ENCODE measurements at places on chromosomes 6 and 20. TPM values are rescaled to one million over a fixed set of nuclear protein-coding genes. Genes with fewer than 3 reads are reported as not detected.

- no peak overlapping the region for H3K4me3 ChIP-seq
- no peak for DNase-seq
- peaks cover 10% of the 10 kb centered on the region for H3K27me3 ChIP-seq
- no peak overlapping the region for H3K27ac ChIP-seq
- H3K4me1 ChIP-seq, result no peaks in the 10 kb centered on the region
- no peaks in the 10 kb centered on the region for H3K36me3 ChIP-seq
These were observed 8.7 kb upstream of the NPBWR2 start for GRCh38 chr20:64116016-64116415.

DNA sequence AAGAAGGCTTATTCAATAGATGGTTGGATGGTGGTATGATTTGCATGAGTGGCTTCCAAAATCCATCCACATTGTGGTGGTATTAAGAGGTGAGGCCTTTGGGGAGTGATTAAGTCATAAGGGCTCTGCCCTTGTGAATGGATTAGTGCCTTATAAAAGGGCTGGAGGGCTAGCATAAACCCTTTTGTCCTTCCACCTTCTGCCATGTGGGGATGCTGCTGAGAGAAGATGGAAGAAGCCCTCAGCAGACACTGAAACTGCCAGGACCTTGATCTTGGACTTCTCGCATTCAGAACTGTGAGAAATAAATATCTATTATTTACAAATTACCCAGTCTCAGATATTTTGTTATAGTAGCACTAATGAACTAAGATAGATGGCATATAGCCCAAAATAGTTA is 27.8 kb upstream of the SRPK1 start:
- H3K4me3 ChIP-seq, result no peak overlapping the region
- no peaks in the 10 kb centered on the region for H3K36me3 ChIP-seq
- no peak overlapping the region for H3K27ac ChIP-seq
- no peaks in the 10 kb centered on the region for H3K4me1 ChIP-seq
- no peak for DNase-seq

GRCh38 chr6:126145351-126145750 is 159.0 kb downstream of the TRMT11 start:
- DNase-seq, result no peak
- no peak overlapping the region for H3K27ac ChIP-seq
- peaks cover 7% of the 10 kb centered on the region for H3K4me1 ChIP-seq
- H3K27me3 ChIP-seq, result no peaks in the 10 kb centered on the region

The HSPA12B gene
- total RNA-seq, result not detected

- H3K4me3 ChIP-seq, result no peak overlapping the region
- H3K27ac ChIP-seq, result no peak overlapping the region
- H3K27me3 ChIP-seq, result no peaks in the 10 kb centered on the region
- DNase-seq, result peak; percentile 16
- H3K36me3 ChIP-seq, result no peaks in the 10 kb centered on the region
These were observed 38.4 kb upstream of the SPTLC3 start for GRCh38 chr20:12970372-12970821.

DNA sequence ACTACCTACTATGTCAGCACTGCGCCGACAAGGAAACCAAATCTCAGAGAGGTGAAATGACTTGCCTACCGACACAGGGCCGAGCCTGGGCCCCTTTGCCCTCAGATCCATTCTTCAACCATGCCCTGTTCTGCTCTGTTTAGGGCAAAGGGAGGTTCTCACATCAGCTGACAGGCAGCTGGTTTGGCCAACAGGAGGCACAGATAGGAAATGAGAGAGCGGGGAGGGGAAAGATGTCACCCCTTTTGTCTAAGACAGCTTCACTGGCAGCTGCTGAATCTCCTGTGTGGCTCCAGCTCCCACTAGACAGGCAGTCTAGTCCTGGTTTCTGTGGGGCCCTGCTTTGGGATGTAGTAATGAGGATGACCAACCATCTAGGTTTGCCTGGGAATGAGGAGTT is 158.7 kb downstream of the TMEM200A start:
- H3K4me1 ChIP-seq, result no peaks in the 10 kb centered on the region
- no peaks in the 10 kb centered on the region for H3K36me3 ChIP-seq
- H3K27ac ChIP-seq, result no peak overlapping the region

The PRDM13 gene
- not detected for total RNA-seq

DNA sequence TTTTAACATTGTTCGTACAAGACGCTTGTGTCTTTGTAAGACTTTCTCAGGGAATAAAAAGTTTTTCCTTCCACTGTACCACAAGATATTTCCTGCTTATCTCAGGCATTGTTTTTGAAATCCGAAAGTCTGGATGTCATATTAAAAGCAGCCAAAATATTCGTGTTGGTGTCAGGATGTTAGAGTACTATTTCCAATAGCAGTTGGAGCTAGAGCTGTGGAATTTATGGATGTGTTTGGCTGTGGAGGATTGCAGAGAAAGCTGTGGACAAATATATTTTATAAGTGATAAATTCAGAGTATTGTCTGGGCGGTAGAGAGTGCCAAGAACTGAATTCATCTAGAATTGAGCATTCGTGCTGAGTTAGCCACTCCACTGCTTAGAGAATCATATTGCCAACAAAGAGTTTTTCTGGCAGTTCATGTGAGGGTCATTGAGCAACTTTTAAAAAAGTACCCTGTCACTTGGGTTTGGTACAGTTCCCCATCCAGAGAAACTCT is 57.7 kb downstream of the ZDHHC14 start:
- H3K4me3 ChIP-seq, result no peak overlapping the region
- H3K27ac ChIP-seq, result no peak overlapping the region
- DNase-seq, result peak; percentile 65

- no peaks in the 10 kb centered on the region for H3K36me3 ChIP-seq
- no peaks in the 10 kb centered on the region for H3K27me3 ChIP-seq
- H3K4me3 ChIP-seq, result no peak overlapping the region
- no peak for DNase-seq
- H3K27ac ChIP-seq, result peak overlapping the region; percentile 56
These were observed 60.8 kb downstream of the OGFRL1 start for GRCh38 chr6:71349395-71349794.

GRCh38 chr6:89385846-89386245 is 26.2 kb downstream of the RRAGD start:
- no peak for DNase-seq
- no peaks in the 10 kb centered on the region for H3K27me3 ChIP-seq
- no peak overlapping the region for H3K4me3 ChIP-seq
- H3K36me3 ChIP-seq, result no peaks in the 10 kb centered on the region

DNA sequence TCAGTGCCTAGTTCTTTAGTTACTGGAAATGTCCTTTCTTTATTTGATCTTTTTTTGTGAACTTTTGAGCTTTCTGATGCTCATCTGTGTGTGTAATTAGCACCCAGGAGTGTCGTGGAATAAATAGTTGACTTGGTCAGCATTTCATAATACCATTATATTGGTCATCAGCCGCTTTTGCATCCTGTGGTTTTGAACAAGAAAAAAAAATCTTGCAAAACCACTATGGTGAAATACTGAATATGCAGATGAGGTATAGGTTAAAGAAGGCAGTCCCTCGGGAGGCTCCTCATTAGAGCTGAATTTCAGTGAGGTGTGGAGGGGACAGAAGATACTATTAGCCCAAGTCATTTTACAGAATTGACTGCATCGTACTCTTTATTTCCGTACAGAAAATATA is 90.1 kb downstream of the FOXO3 start:
- H3K4me3 ChIP-seq, result no peak overlapping the region
- H3K4me1 ChIP-seq, result peaks cover 38% of the 10 kb centered on the region
- H3K36me3 ChIP-seq, result no peaks in the 10 kb centered on the region
- H3K27ac ChIP-seq, result no peak overlapping the region

GRCh38 chr20:11553603-11554002 is 364.1 kb upstream of the BTBD3 start:
- no peak for DNase-seq
- H3K4me3 ChIP-seq, result no peak overlapping the region
- no peaks in the 10 kb centered on the region for H3K27me3 ChIP-seq
- no peak overlapping the region for H3K27ac ChIP-seq
- no peaks in the 10 kb centered on the region for H3K4me1 ChIP-seq

The CCM2L gene
- total RNA-seq, result 0.11 TPM

The ELMO2 gene
- 53.4 TPM for total RNA-seq

The FAM209A gene
- total RNA-seq, result 0.32 TPM

DNA sequence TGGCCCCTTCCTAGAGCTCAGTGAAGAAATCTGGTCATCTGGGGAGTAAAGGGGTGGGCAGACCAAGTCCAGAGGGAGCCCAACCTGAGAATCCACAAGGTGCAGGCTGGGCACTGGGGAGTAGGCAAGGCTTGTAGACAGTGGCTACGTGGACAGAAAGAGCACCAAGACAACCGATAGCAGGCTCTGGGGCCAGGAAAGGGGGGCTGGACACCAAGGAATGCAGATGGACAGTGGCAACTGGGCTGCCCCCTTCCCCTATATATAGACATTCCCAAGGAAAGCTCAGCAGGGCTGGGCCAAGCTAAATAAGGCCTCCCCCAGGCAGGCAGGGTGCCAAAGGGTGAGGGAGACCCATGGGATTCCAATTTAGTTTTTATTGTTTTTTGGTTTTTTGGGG is 1.5 kb upstream of the TNNC2 start:
- no peak overlapping the region for H3K27ac ChIP-seq
- H3K4me1 ChIP-seq, result peaks cover 14% of the 10 kb centered on the region
- no peak overlapping the region for H3K4me3 ChIP-seq
- no peaks in the 10 kb centered on the region for H3K27me3 ChIP-seq
- no peaks in the 10 kb centered on the region for H3K36me3 ChIP-seq
- DNase-seq, result no peak

The BNIP5 gene
- not detected for total RNA-seq

GRCh38 chr20:55160996-55161395 is 685.6 kb downstream of the DOK5 start:
- no peaks in the 10 kb centered on the region for H3K36me3 ChIP-seq
- no peaks in the 10 kb centered on the region for H3K27me3 ChIP-seq
- DNase-seq, result peak; percentile 100

DNA sequence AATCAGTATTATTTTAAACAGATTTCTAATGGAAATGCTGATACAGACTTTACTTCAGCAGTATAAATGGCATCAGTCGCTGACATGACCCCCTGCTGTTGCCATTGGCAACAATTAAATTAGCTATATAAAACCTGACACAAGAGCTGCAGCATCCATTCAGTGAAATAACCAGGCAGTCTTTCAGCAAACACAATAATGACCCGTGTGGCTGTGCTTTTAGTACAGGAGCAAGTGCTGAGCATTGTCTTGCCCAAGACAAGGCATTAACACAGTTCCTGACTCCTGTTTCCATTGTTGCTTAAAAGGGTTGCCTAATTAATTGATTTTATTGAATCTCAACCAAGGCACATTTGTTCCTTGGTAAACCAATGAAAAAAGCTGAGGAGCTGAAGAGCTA is 382.1 kb downstream of the HACE1 start:
- DNase-seq, result no peak
- H3K36me3 ChIP-seq, result no peaks in the 10 kb centered on the region
- H3K27me3 ChIP-seq, result peaks cover 3% of the 10 kb centered on the region
- H3K4me1 ChIP-seq, result no peaks in the 10 kb centered on the region

The COL11A2 gene
- total RNA-seq, result 1.3 TPM

DNA sequence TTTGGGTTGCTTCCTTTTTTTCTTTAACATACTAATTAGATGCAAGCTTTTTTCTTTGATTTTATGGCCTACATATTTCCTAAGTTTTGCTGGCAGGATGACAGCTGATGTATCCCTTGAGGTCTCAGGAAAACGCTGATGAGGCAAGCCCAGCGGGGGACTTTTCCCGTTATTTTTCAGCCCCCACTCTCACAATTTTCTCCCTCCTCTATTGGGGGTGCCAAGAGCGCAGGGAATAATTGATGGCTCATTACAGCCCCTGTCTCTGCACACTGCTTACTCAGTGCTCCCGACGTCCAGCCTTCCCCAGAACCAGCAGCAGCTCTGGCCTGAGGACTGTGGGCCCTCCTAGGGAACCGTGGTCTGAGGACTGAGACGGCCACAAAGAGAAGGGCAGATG is 38.6 kb upstream of the VSTM2L start:
- H3K27me3 ChIP-seq, result no peaks in the 10 kb centered on the region
- H3K4me1 ChIP-seq, result no peaks in the 10 kb centered on the region
- H3K4me3 ChIP-seq, result no peak overlapping the region
- no peak overlapping the region for H3K27ac ChIP-seq
- no peak for DNase-seq

The GINS1 gene
- 5.0 TPM for total RNA-seq

The TPBG gene
- total RNA-seq, result 26.0 TPM

The RBPJL gene
- not detected for total RNA-seq

The MROH8 gene
- total RNA-seq, result 1.3 TPM

The GSS gene
- total RNA-seq, result 44.6 TPM

DNA sequence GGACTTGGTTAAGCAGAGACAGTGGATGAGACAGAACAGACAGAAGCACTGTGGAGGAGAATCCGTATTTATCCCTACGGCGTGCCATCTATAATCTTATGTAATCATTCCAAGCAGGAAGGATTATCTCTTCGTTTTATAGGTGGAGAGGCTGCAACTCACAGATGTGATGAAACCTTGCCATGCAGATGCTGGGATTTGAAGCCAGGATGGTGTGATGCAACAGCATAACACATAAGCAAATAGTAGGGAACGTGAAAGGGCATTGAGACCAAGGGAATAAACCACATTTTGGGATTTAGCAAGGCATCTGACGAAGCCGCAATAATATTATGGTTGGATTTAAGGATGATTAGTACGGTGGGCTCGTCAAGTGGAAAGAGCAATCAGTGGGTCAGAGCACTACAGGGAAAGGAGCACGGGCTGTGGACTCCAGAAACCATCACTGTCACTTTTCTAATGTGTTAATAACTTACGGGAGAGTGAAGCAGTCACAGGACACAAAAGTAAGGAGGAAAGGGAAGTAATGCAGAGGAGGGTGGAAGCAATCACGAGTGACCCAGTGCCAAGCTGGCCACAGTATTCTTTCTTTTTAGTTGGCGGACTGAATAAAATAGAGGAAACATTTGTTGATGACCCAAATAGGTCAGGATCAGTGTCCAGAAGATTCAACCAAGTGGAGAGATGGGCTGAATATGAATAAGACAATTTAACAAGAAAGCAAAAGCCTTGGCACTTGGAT is 119.6 kb upstream of the EDN1 start:
- H3K27ac ChIP-seq, result no peak overlapping the region
- H3K36me3 ChIP-seq, result no peaks in the 10 kb centered on the region
- H3K4me3 ChIP-seq, result no peak overlapping the region
- no peak for DNase-seq

DNA sequence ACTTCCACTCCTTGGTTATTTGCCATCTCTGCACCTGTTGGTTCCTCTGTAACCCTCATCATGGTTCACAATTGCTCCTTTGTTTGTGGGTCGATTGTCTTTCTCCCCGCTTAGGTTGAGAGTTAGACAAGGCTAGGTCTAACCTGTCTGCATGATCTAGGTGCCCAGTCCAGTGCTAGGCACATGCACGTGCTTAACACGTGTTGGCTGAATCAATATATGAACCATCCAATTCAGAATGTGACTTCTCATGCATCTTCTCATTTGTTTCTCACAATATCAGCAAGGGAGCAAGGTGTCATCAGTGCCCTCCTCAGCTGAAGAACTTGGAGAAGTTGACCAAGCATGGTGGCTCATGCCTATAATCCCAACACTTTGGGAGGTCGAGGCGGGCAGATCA is 36.9 kb upstream of the CTNNBL1 start:
- H3K4me1 ChIP-seq, result no peaks in the 10 kb centered on the region
- no peak overlapping the region for H3K4me3 ChIP-seq
- no peak overlapping the region for H3K27ac ChIP-seq
- H3K36me3 ChIP-seq, result no peaks in the 10 kb centered on the region
- no peak for DNase-seq

The FRK gene
- 0.77 TPM for total RNA-seq

Data from astrocyte (in vitro differentiated cells and primary cell).